BE2C (cell line): ENCODE measurements at places on chromosomes 11 and 22.

DNA sequence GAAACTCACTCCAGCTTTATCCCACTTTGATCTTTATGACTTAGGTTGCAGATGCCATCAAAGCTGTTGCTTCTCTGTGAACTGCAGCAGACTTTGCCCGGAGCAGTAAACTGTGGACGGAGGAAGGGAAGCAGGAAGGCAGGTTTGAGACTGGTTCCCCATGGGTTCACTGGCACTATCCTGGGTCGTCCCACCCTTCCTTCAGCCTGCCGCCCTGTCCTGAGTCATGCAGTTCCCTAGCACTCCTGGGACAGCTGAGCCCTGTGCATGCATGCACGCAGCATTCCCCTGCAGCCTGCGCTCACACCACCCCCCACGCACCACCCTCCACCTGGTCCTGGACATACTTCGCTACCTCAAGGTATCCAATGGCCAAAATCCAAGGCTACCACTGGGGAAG is 23.5 kb upstream of the P2RY2 start:
- no peak for DNase-seq

DNA sequence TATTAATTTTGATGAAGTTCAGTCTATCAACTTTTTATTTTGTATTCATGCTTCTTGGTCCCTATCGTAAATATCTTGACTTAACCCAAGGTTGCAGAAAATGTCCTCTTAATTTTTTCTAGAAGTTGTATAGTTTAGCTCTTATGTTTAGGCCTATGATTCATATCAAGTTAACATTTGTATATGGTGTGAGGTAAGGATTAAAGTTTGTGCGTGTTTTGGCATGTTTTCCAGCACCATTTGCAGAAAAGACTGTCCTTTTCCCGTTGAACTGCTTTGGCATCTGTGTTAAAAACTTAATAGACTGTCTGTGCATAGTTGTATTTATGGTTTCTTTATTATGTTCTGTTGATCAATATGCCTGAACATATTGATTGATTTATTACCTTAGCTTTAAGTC is 42.3 kb downstream of the ARHGEF12 start:
- no peak for DNase-seq

DNA sequence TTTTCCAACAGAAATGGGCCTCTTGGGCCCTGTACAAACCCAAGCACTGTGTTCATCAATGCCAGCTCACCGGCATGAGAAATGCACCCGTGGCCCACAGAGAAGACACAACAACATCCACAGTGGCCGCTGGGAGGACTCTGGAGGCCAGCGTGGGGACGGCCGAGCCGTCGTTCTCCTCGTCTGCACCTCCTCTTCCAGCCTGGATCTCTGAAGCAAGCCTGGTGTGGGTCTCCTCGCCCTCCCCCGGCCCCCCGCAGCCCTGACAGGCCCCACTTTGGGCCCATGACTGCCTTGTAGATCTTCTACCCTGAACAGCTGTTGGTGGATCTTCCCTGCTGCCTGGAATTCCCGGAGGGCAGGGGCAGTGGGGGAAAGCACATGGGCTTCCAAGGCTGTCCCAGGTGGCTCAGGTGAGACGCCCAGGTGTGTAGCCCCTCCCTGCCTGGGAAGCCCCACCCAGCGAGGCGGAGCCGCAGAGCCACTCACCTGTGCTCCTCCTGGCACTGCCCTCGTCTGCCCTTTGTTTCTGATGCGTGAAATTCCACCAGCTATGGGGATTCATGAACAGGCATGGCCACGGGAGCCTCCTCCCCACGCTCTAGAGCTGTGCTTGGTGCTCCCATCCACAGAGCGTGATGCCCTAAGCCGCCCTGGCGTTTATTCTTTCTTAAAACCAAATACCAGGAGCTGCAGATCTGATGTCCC is 225.9 kb downstream of the BRD1 start:
- DNase-seq = no peak

- no peak for DNase-seq
Observed at GRCh38 chr11:120612513-120613263, 101.1 kb downstream of the GRIK4 start.

GRCh38 chr22:39603345-39603744 is 32.8 kb downstream of the CACNA1I start:
- DNase-seq = no peak

DNA sequence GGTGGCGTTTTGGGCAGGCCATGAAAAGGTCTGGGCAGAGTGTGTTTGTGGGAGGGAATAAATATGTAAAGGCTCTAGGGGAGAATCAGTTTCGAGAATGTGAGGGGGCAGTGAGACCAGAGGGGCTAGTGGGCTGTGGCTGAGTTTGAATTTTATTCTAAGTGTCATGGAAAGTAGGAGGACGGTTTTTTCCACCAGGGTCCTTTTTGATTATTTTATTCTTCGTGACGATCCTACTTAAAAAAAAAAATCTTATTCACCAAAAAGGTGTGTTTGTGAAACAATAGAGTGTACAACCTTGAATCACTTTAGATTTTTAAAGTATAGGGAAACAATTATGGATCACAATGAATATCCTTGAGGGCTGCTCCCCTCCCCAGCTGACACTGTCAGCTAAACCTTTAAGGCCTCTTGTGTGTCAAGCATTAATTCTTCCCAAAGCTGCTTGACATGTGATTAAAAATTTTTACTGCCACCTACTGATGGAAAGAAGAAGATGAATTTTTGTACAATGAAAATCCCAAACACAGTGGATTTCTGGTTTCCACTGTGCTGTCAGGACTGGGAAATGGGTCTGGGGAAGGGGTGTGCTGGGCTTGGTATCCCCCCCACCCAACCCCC is 107.5 kb upstream of the OR4B1 start:
- no peak for DNase-seq

GRCh38 chr11:87266751-87267150 is 229.0 kb downstream of the TMEM135 start:
- no peak for DNase-seq

- DNase-seq = no peak
Observed at GRCh38 chr11:6927030-6927617, 898 bp downstream of the ZNF215 start.

DNA sequence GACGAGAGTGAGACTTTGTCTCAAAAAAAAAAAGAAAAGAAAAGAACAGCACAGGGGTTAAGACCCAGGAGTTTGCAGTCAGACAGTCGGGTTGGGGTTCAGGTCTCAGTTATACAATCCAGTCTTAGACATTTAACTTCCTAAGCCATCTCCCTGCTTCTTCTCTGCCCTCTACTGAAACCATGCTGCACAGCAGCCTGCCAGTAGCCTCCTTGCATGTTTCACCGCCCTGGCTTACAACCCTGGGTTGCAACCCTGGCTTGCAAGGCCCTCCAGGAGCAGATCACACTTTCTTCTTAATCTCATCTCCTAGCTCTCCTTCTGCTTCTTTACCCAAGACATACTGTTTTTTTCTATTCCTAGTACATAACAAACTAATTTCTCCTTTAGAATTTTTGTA is 5.9 kb upstream of the B3GAT3 start:
- DNase-seq = no peak

DNA sequence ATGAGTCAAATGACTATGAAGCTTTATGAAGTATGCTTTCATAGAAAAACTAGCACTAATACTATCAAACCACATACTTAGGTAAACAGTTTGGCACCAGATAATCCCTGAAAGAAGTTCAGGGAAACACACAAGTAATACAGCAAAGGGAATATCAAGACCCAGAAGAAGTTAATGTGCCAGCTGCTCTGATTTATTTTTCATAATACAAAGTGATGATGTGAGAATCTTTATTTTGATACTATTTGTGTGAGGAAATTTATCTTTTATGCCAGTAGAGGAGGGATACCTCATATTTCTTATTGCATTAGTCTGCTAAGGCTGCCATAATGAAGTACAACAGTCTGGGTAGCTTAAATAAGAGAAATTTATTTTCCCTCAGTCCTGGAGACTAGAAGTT is 67.7 kb upstream of the ANO3 start:
- no peak for DNase-seq

- no peak for DNase-seq
Observed at GRCh38 chr22:19266547-19267086, 24.9 kb downstream of the CLTCL1 start.

- no peak for DNase-seq
Observed at GRCh38 chr22:45970705-45971407, 6.1 kb downstream of the WNT7B start.

GRCh38 chr22:33883561-33883960 is 36.7 kb downstream of the LARGE1 start:
- DNase-seq = no peak

DNA sequence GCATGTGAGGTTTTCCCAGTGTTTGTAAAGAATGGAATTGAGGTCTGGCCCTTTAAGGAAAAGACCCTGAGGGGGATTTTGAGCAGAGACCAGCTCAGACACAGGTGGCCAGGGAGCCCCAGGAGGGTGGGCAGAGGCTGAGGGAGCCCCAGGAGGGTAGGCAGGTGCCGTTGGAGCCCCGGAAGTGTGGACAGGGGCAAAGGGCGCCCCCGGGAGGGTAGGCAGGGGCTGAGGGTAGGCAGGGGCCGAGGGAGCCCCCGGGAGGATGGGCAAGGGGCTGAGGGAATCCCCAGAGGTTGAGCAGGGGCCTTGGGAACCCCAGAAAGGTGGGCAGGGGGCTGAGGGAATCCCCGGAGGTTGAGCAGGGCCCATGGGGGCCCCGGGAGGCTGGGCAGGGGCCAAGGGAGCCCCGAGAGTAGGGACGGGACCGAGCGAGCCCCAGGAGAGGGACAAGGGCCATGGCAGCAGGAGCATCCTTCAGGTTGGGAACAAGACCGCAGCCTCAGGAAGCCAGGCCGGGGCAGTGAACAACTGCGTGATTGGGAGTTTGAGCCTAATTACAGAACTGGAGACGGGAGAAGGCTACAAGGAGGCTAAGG is 292.0 kb downstream of the BRD1 start:
- no peak for DNase-seq

- DNase-seq = no peak
Observed at GRCh38 chr11:130212431-130212961, 52.9 kb downstream of the ST14 start.
